CD4-positive, CD25-positive, alpha-beta regulatory T cell (primary cell): ENCODE measurements at places on chromosomes 3 and 15. TPM values are rescaled to one million over a fixed set of nuclear protein-coding genes. Genes with fewer than 3 reads are reported as not detected.

The CHRNA3 gene
- not detected for total RNA-seq

The MKRN3 gene
- 2.8 TPM for total RNA-seq

The SEMA7A gene
- 5.0 TPM for total RNA-seq

The WNT5A gene
- not detected for total RNA-seq

The DAZL gene
- total RNA-seq, result not detected

The SCG3 gene
- not detected for total RNA-seq

The ZNF609 gene
- 39.0 TPM for total RNA-seq

The CERS3 gene
- total RNA-seq, result 0.17 TPM

The CCDC51 gene
- total RNA-seq, result 4.6 TPM

The NPTN gene
- 45.3 TPM for total RNA-seq

The MYD88 gene
- 49.9 TPM for total RNA-seq

The DYNC1LI1 gene
- 37.2 TPM for total RNA-seq

The CHRNA7 gene
- total RNA-seq, result not detected

The HRH1 gene
- total RNA-seq, result 0.15 TPM

DNA sequence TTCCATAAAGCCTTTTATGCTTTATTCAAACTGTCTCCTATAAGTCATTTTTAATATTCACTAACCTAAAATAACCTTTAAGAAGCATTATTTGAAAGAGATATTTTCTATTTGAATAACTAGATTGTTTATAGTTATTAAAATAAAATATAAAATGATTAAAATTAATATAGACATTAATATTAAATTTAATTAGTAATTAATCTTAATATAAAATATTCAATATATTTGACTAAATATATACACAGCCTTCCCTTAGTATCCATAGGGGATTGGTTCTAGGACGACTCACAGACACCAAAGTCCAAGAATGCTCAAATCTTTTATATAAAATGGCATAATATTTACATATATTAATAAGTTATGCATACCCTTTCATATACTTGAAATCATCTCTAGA, 1014.1 kb downstream of the TBL1XR1 start:
- DNase-seq, result no peak

GRCh38 chr3:149009732-149010131, 18.4 kb downstream of the GYG1 start:
- DNase-seq, result peak; percentile 34

DNA sequence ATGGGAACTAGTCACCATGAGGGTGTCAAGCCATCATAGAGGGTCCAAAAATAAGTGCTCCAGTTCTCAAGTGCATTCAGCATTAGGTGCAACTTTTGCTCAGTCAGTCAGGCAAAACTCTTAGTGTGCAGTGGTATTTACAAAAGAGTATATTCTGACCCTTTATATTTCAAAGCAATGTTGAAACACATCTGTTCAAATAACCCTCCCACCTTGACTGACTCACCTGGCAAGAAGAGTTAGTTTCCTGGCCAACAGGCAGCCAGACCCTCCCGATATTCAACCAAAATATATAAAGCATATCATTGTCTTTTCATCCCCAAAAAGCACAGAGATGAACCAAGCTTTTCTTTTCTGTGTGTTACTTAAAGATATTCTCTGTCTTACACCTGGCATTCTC, 7.6 kb upstream of the COL8A1 start:
- no peak for DNase-seq

DNA sequence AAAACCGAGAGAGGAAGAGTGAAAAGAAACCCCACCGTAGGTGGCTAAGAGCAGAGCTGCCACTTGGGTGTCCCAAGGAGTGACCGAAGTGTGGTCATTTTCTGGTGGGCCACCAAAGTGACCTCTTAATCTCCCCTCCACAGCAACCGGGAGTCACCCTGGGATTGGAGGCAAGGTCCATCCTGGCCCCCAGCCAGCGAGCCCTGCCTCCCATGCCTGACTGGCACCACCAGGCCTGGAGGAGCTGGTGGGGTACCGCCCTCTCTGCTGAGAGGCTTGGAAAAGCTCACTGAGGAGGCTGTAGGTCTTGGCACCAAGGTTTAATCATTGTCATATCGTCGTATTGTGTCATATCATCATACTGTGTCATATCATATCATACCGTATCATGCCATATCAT, 74.0 kb upstream of the TRPM1 start:
- DNase-seq, result no peak

GRCh38 chr3:57421336-57421735, 122.8 kb downstream of the DNAH12 start:
- DNase-seq, result no peak

DNA sequence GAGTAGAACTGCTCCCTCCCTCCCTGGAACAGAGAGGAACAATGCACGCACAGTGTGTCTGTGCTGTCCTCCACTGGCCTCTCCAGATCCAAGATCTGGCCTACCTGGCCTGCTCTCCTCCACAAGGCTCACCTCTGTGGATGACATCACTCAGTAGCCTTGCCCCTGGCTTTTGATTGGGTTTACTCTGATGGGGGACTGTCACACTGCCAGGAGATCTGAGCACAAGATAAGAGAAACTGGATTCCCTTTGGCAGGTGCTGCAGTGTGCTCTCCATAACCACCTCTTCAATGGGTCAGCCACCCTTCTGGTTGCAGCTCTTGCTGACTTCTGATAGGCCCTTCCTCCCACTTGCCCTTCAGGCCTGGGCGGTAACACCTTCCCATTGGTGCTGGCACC, 22.6 kb upstream of the ANO10 start:
- DNase-seq, result no peak

- no peak for DNase-seq
Observed at GRCh38 chr3:152459118-152459515, 190.4 kb downstream of the MBNL1 start.

DNA sequence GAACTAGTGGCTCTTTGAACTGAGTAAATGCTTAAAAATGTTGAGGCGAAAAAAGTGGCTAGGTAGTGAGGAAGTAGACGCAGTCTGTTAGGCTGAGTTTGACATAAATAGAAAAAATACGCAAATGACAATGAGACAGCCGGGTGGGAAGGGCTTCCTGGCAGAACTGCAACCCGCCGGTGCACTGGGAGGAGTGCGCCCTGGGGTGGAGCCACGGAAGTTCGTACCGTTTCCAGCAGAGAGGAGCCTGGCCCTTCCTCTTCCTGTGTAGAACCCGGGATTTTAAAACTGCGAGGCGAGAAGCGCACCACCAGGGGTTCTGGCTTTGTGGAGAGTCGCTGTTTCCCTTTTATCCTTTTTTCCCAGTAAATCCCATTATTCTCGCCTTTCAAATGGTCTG, 602.6 kb downstream of the PYDC2 start:
- DNase-seq, result no peak

- no peak for DNase-seq
Observed at GRCh38 chr15:40582726-40583246, 11.3 kb upstream of the KNL1 start.

DNA sequence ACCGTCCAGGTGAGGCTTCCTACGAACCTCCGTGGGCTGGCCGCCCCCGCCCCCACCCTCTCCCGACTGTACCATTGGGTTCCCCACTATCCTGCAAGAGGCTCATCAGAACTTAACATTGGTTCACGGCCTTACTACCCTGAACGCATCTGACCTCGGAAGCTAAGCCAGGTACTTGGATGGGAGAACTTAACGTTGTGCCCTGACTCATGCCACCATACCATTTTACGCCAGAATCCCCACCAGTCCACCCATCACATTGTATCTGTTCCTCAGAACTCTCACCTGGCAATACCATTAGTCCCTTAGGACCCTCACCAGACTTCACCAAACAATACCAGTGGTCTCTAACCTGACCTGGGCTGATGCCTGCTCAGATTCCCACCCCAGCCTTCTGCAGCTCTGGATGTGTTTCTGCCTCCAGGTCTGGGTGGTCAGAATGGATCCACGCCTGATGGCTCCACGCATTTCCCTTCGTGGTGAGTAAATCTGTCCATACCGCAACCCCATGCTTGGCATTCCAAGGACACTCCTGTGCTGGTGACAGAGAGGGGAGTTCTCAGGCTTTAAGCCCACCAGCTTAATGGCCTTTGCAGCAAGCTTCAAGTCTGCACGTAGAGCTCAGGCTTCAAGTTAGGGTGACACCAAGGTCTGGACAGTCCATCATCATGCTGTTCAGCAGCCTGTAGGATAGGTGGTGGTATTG, 562 bp downstream of the TCTA start:
- DNase-seq, result no peak

- DNase-seq, result peak; percentile 32
Observed at GRCh38 chr3:71563827-71564226, 19.7 kb downstream of the FOXP1 start.

DNA sequence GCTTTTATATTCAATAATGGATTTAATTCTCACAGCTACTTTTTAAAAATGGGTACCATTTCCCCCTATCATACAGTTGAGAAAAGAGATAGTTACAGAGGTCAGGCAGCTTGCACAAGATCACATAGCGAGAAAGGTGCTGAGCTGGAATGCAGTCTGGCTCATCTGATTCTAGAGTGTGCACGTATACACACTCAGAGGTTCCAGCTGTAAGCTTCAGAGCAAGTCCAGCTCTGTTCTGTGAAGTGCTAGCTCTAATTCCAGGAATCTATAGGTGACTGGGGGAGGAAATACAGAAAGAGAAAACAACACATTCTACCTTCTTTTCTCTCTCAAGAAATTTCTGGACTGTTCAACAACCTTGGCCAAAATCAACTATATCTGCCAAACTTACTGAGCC, 318.7 kb downstream of the FOXP1 start:
- DNase-seq, result peak; percentile 62

DNA sequence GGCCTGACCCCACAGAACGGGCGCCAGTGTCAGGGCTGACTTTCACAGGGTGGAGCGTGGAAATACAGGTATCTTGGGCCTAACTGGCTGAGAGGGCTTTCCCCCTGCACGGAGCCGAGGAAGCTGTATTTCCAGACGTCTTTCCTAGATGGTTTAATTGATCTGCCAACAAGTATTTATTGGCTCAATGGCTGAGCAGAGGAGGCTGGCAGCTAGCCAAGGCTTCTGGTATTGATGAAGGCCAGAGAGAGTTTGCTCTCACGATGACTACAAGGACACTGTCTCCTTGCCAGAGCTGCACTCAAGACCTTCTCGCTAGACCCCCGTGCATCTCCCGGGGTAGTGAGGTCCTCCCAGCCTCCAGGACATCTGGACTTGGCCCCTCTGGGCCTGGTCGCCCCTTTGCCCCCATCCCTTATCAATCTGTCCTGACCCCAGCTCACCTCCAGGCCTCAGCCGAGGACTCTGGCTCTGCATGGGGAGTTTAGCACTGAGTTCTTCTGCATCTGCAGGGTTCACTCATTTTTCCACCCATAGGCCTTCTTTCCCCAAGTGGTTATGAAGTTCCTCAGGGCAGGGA, 20.6 kb downstream of the SPSB4 start:
- no peak for DNase-seq

DNA sequence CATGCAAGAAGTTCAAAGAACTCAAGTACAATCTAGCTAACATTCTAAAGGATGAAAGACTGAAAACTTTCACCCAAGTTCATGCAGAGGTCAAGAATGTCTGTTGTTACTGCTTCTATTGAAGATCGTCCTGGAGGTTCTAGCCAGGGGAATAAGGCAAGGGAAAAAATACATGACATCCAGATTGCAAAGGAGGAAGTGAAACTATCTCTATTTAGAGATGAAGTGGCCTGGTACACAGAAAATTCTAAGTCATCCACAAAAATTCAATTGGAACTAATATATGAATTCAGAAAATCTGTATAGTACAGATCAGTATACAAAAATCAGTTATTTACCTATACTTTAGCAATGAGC, 693.0 kb downstream of the NR2F2 start:
- no peak for DNase-seq

DNA sequence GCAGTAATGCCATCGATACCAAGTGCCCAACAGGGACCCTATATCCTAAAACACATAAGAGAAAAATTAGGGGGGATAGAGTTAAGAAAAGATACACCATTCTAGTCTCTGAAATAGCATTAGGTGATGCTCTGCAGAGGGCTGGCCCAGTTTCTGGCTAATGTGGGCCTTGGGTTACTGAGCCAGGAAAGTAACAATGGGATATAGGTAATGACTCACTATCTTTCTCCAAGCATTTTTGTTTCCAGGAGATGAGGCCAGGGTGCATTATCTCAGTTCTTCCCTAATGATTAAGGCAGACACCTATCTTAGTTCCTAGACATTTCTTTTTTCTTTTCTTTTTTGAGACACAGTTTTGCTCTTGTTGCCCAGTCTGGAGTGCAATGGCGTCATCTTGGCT, 50.0 kb downstream of the PRKAR2A start:
- DNase-seq, result no peak

DNA sequence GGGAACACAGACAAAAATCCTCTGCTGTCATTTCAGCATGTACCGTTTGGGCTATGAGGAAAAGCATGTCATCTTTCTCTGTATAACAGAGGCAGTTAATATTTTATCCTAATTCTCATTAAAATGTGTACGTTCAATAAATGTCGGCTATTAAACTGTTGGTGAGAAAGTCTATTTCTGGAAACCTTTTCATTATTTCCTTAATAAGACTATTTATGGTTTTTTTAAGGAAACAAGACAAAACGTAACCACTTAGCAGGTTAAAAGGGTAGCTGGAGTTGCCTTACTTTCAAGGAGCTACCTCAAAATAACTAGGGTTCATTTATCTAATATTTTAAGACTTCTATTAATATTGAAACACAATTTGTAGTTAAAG, 1.8 kb upstream of the STT3B start:
- DNase-seq, result no peak

DNA sequence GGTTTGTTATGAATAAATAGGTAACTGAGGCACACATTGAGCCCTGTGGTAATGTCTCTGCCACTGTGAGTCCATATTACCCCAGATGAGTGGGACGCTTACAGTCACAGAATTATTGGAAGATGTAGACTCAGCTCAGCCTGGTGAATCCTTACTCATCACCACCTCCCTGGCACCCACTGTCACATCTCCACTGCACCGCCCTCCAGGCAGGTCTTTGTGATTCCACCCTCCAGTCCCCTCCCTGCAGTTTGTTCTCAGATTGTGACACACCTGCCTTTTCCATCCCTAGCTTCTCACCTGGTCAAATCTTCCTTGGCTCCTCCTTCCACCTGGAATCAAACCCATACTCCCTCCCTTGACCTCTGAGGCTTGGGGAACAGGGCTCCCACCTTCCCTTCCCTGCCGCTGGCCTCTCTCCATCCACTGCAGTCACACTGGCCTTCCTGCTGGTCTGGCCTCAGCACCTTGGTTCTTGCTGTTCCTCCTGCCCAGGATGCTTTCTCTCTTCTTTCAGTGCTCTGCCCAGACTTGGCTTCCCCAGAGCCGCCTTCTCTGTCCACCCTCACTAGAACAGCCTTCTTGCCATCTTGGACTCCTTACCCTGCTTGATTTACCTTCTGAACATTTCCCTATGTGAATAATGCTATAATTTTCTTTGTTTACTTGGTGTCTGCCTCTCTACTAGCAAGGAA, 9.4 kb downstream of the SLC6A20 start:
- DNase-seq, result no peak

- no peak for DNase-seq
Observed at GRCh38 chr15:101451846-101452245, 37.7 kb downstream of the PCSK6 start.

- no peak for DNase-seq
Observed at GRCh38 chr3:27293939-27294338, 75.2 kb downstream of the NEK10 start.

GRCh38 chr3:62723166-62723913, 151.9 kb downstream of the CADPS start:
- DNase-seq, result no peak

DNA sequence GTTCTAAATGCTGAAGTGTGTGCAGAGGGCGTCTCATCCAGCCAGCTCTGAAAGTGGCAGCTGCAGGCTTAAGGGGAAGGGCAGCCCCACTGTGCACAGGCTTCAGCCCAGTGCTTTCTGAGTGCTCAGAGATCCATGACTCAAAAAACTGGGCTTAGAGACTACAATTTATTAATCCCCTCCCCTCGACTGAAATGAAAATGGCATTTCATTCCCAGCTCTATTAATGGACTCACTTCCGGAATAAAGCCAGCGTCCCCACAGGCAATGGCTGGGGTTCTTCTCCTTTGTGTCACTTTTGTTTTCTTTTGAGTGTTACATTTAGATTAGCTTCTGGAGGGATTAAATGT, 55.5 kb upstream of the PLXNA1 start:
- DNase-seq, result no peak
